ENCODE measurements at places on chromosomes 5 and 9.
A peak's percentile ranks its signal among the peaks of the same experiment; 100 is the strongest.

DNA sequence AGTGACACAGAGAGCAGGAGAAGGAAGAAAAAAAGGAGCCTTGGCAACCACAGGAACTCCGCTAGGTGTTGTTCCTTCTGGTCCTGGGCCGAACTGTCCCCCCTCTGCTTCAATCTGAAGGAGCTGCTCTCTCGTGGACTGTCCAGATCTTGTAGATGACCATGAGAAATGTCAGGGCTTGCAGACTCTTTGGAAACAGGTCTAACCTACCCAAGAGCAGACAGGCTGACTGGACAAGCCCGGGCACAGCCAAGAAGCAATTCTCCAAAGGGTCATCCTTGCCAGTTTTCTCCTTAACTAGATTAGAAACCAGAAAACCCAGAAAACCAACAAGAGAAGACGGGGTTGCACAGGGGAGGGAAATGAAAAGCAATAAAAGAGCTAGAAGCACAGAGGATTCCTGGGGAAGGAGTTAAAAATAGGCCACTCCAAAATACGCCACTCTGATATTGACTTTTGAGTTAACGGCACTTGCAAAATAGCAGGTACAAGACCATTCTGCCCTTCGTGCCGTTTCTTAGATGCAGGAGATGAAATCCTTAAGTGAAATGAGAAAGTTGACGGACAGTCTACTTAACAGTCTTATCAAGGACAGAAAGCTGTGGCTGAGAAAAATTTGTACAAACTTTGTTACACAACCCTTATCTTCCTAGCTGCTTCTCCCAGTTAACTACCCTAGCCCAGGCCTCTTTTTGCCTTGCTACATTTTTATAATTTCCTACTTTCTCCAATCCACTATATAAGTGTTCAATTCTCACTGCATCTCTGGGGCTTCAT lies 5.8 kb downstream of the GCNT4 start:
- DNase-seq: peak; percentile 76

- DNase-seq: peak; percentile 52
Measured at GRCh38 chr5:25688156-25688555, 1043.4 kb upstream of the CDH10 start.

DNA sequence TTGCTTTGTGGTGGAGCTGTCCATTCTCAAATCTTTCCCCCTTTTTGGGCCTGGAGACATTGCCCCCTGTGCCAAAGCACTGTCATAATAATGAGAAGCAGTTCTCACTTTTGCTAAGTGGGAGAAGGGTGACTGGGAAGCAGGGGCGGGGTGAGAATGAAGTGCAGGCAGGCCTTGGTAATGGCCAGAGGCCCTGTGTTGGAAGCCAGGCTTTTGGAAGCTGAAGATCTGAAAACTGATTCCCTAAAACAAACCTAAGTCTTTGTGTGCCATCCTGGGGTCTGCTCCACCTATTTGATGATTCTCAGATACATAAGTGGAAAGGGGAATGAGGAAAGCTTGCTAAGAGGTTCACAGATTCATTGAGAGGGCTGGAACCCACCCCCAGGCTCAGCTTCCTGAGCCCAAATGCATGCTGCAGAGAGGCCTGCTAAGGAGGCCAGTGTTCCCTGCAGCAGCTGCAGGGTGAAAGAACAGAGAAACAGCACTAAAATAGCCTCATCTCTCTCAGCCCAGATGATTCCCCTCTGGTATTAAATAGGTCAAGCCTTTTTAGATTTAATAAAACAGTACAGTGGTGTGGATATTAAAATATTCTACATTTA lies 75.0 kb downstream of the NSG2 start:
- no peak for DNase-seq

DNA sequence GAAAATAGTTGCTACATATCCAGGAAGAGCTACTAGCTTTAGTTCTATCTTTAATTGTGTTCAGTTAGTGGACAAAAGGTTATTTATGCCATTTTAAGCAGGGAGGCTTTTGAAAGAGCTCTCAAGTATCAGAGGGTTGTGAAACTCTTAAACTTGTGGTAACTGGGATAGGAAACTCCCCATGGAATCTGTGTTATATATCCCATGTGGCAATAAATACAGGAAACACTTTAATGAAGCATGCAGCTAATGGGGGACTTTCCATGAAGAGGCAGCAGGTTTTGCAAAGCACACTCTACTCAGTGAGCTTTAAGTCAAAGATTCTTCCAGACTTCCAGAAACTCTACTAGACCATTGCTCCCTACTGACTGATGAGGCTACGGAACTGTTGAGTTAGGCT lies 805.0 kb upstream of the C9orf72 start:
- no peak for DNase-seq

- peak; percentile 2 for DNase-seq
Measured at GRCh38 chr5:28648108-28648507, 1609.7 kb upstream of the CDH9 start.

DNA sequence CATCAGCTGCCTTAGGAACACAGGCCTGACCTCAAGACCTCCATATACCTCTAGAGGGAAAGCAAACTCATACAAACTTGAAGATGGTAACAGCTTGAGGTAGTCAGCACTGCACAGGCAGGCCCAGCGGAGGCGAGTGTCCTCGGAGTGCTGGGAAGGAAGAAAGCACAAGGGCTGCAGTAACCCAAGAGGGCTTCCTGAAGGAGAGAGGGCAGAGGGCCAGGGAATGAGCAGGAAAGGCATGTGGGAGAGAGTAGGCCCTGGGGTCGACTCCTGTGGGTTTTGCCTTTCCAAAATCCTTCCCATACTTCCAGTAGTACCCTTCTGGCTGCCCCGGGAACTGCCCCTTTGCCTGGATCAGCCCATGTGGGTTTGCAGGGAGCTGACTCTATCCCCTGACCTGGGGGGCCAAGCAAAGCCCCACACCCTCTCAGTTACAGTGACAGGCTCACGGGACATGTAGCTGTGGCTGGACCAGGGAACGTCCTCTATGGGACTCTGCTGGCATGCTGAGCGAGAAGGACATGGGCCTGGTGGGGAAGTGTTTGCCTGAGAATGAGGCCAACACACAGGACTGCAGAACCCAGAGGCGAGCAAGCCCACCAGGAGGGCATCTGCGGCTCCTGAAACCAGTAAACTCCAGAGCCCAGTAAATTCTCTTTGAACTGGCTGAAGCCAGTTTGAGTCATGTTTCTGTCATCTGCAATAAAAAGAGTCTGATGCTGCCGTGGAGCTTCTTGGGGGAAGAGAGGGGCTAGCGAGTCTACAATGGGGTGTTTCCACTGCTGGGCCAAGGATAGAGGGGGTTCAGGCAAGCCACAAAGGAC lies 64.1 kb downstream of the COL23A1 start:
- no peak for DNase-seq

GRCh38 chr5:154540600-154540999 lies 62.6 kb upstream of the HAND1 start:
- DNase-seq: no peak

DNA sequence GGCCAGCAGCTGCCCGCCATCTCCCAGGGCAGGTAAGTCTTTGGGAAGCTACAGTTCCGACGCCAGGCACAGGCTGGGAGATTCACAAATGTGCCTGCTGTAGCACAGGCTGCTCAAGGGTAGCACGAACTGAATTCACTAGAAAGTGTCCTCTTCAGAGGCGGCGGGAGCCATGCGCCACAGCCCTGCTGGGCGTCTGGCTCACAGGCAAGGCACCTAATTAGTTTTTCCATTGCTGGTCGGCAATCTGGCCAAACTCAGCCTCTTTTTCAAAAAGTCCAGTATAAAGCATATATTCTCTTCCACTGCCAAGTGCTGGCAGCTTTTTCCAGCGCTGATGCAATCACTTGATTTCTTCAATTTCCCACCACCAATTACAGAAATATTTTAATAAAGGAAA lies 128.9 kb upstream of the RAPGEF1 start:
- no peak for DNase-seq

- DNase-seq: no peak
Measured at GRCh38 chr9:98449871-98450270, 194.4 kb upstream of the TBC1D2 start.

DNA sequence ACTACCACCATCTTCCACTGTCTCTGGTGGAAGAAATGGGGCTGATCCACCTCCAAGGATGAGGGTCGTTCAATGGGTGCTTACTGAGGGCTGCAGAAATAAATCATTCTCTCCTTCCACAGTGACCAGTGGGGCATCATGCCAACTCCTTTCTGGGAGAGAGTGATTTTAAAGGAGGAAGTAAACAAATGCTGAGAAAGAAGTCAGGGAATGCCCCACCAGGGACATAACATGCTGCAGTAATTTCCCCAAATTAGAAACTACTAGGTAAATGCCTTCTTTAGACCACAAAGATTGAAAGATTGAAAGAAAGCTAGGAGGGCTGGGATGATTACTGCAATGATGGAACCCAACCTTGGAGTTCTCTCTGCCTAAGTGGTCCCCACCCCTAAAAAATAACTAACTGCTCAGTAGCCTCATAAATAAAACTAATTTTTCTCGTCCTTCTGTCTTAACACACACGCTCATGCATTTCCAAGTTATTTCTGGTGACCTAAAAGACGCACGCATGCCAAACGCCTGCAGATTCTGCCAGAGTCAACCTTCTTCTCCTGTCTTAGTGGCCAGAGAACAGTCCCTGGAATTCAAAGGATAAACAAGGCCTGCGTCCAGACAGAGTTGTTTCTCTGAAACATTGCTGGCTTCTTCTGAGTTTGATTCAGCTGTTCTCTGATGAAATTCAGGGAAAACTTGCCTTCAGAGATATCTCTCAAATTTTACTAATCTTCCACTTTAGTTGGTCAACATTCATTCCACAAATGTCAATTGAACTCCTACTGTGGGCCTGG lies 250.0 kb downstream of the NR3C1 start:
- DNase-seq: no peak

DNA sequence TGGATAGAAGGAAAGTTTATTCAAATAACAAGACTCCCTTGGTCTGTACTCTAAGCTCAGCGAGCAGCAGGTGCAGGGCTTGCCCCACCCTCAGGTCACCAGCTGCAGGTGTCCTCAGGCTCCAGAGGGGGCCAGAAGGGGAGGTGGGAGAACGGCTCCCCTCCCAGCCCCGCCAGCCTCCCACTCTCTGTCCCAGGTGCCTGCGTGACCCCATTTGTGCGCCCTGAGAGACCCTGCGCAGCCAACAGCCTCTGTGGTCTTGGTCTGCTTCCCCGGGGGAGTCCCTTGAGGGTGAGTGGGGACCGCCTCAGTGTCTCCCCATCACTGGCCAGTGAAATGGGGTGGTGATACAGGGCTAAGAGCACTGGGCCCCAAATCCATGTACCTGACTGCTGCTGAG lies 62.3 kb upstream of the STXBP1 start:
- DNase-seq: no peak

DNA sequence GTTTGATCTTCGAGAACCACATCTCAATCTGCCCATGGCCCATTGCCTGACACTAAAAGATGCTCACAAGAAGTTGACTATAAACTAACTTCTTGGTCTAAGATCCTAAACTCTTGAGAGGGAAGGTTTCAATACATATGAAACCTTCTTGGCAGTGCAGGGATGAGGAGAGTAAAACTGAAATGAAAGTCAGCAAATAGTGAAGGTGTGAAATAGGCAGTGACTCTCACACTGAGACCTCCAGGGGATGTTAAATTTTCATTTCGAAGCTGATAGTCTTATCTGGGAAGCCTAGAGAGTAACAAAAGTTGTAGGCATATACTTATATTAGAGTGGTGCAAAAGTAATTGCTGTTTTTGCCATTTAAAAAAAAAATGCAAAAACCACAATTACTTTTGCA lies 974 bp upstream of the CYSTM1 start:
- no peak for DNase-seq

- peak; percentile 53 for DNase-seq
Measured at GRCh38 chr9:77514886-77515711, 133.0 kb downstream of the GNA14 start.

GRCh38 chr5:132407970-132408369 lies 38.5 kb downstream of the SLC22A5 start:
- DNase-seq: no peak

DNA sequence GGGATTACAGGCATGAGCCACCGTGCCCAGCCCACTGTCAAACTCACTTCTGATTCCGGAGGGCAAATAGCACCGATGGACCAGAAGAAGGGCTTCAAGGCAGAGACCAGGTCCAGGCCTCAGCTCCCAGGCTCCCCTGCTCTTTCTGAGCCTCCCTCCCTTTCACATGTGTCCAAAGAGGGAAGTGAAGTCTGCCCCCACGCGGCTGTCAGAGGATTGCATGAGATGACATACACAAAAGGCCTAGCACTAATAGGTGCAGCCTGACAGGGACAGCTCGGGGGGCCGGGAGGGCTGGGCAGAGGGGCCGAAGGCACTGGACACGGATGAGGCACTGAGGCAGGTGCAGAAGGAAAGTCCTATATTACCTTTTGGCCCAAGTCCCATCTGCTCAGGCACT lies 16.1 kb downstream of the FBP1 start:
- peak; percentile 75 for DNase-seq

DNA sequence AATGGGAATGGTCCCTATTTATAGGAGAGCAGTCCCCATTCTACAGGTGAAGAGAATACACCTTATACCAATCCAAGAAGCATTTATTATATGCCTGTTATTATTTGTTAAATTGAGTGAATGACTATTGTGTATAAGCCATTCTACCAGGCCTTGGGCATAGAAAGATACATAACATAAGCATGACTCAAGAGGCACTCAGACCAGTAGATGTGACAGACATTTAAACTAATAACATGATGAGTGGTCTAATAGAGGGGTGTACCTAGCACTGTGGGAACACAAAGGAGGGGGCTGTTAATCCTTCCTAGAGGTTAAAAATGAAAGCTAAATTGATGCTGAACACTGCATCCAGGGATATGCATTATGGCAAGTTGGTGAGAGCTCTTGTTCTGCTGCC lies 145.0 kb upstream of the TNC start:
- DNase-seq: no peak

- no peak for DNase-seq
Measured at GRCh38 chr5:137439645-137440044, 59.5 kb downstream of the SPOCK1 start.

DNA sequence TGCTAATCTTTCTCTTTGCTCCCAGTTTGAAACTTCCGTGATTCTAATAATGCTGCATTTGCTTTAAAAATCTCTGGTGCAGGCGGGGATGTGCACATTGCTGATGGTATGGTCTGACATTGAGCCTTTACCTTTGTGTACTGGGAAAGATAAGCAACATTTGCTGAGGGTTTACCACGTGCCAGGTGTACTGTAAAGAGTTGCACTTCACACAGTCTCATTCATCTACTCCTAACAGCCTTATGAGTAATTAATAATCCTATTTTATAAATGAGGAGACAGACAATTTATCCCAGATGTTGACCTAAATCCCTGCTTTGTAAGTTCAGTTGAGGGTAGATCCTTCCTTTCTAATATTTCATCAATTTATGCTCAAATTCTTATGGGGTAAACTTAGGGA lies 726 bp upstream of the ADGRV1 start:
- no peak for DNase-seq

Measured in hematopoietic multipotent progenitor cell treated with erythropoietin and hydrocortisone succinate and interleukin-3 and kit ligand, for 4 days (in vitro differentiated cells).